ENCODE measurements at places on chromosomes 1 and 21.

DNA sequence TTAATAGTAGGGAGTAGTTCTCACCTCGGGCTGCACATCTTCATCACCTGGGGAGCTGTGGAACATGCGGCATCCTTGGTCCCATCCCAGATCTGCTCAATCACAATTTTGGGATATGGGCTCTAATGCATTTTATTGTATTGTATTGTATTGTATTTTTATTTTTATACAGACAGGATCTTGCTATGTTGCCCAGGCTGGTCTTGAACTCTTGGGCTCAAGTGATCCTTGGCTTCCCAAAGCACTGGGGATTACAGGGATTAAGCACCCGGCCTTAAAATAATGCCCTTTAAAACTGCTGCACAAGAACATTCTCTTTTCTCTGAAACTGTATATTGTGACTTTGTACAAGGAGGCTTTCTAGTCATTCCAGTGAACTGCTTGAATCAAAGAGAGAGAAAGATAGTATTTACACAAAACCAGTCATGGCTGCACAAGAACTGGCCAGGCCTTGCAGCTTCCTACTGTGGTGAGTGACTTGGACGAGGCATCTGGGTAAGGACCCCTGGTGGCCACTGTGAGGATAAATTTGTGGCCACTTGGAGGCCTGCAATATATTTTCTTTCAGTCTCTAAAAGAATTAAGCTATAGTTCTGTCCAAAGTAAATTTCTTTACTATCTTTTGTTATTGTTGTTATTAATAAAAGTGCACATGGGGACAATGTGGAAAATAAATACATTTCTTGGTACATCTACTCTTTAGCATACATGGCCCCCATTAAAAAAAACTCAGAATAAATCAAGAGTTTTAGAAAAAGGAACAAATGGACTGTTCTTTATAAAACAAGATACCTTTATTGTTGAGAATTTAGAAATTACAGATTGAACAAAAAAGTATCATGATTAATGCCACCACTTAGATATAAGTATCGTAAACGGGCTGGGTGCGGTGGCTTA, 48.0 kb downstream of the TBCE start:
- DNase-seq = no peak

GRCh38 chr1:222583079-222583478, 6.7 kb downstream of the TAF1A start:
- DNase-seq = no peak

GRCh38 chr1:36321119-36321951, 2.1 kb downstream of the EVA1B start:
- no peak for DNase-seq

GRCh38 chr1:232883992-232884661, 66.3 kb upstream of the NTPCR start:
- DNase-seq = no peak

DNA sequence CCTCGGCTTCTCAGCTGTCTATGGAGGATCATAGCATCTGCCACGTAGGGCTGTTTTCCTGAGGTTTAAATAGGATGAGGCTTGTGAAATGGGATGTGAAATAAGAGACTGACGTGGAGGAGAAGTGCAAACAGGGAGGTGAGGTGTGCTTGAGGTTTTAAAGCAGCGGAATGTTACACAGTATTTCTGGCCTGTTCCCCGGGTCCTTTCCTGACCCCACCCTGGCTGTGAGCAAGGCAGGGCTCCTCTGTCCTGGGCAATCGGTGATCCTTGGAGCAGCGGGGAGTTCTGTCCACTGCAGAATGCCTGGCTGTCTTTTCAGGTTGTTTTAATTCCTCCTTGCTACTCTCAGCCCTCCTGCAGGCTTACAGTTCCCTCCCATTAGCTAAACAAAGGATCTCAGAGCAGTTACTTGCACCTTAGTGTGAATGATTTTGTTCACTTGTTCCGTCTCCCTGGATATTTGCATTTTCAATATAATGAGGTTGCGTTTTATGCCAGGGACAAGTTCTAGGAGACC, 38.6 kb downstream of the LHX4 start:
- no peak for DNase-seq

DNA sequence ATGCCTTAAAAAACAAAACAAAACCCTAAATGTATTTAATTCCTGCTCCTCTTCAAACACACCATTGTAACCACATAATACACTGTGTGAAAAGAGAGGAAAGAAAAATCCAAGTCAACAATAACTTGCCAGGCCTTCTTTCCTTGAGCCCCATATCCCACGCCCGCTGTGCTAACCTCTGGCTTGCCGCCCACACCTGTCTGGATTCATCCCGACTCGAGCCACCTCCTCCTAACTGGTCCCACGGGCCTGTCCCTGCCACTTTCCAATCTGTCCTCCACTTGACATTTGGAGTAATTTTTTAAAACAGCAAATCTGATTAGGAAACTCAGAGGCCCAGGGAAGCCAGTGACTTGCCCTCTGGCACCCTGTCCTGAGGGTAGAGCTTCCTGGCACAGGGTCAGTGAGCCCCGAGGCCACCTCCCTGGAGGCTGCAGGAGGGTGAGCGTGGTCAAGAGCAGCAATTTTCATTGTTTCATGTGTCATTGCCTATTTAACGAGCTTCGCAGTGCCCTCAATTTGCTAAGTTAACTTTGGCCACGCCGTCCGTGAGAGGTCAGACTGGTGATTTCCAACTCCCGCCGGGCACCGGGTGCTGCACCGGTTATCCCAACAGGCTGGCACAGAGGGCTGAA, 54.1 kb downstream of the B3GALT5 start:
- no peak for DNase-seq

GRCh38 chr1:66415866-66416265, 118.1 kb upstream of the SGIP1 start:
- no peak for DNase-seq
